Posterior vena cava (tissue), 2 donors: ENCODE measurements at places on chromosomes 12 and 14.

- DNase-seq, result no peak
Measured at GRCh38 chr12:61911113-61911512, 349.1 kb upstream of the USP15 start.

GRCh38 chr14:100128688-100129087 is 30.8 kb downstream of the DEGS2 start:
- no peak for DNase-seq

DNA sequence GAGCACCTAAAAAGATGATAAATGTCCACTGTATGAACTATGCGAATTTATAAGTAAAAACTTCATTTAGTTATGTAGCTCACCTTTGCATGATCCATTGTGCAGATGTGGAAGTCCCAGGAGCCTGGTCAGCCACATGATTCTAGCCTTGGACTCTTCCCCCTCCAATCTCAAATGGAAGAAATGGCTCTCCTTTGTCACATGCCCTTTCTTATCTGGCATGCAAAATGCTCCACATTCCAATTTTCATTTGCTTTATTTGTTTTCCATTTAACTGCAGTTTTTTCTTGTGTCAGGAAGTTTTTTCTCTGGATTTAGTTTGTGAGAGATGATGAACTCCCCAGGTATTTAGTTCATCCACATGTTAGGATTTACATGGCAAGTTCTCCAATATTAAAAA is 73.8 kb downstream of the DYRK2 start:
- DNase-seq, result no peak

DNA sequence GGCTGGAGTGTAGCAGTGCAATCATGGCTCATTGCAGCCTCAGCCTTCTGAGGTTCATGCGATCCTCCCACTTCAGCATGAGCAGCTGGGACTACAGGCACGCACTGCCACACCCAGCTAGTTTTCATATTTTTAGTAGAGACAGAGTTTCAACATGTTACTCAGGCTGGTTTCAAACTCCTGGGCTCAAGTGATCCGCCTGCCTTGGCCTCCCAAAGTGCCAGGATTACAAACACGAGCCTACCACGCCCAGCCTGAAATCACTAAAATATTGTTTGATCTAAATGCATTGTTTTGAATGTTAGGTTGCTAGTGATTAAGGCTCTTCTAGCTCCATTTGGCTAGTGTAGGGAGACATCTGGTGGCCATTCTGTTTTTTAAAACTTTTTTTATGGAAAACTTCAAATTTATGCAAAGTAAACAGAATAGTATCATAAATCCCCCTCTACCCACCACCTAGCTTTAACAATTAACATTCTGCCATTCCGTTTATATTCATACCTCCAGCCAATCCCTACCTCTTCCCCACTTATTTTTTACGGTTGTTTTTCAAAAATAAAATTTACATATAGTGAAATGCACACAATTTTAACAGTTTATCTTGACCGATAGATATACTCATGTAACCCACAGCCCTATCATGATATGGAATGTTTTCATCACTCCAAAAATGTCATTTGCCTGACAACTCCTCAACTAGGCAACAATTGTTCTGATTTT is 37.8 kb downstream of the MYO1H start:
- DNase-seq, result no peak

- DNase-seq, result peak; percentile 49
Measured at GRCh38 chr12:52324153-52324444, 2.9 kb upstream of the KRT83 start.

- DNase-seq, result no peak
Measured at GRCh38 chr12:37672655-37673260, 643.8 kb upstream of the ALG10B start.

GRCh38 chr12:108850854-108851573 is 6.4 kb downstream of the SSH1 start:
- peak; percentile 91 for DNase-seq

- no peak for DNase-seq
Measured at GRCh38 chr14:72906316-72906715, 12.4 kb upstream of the DPF3 start.

GRCh38 chr12:115004470-115005146 is 320.6 kb upstream of the TBX3 start:
- DNase-seq, result no peak

- DNase-seq, result no peak
Measured at GRCh38 chr12:110379631-110380030, 23.9 kb downstream of the ANAPC7 start.
